CD4-positive, alpha-beta T cell treated with Interleukin-15 for 4 hours (primary cell): ENCODE measurements at places on chromosomes 5 and 9.
A peak's percentile ranks its signal among the peaks of the same experiment; 100 is the strongest.

- DNase-seq, result no peak
Measured at GRCh38 chr5:136206361-136206760, 13.4 kb upstream of the SMIM32 start.

DNA sequence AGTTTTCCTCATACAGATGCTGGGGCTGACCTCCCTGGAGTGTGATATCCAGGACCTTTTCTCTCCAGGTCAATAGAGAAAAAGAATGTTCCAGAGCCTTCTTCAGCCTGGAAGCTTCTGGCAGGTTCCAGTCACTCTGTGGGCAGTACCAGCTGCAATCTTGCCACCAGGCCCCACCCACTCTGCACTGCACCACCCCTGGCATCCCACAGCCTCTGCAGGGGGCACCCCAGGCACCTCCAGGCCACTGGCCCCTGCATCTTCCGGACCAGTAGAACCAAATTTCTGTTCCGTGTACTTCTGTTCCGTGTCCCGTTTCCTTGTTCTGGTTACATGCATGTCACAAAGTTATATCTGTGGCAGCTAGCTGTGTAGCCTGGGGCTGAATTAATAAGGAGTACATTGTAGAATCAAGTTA lies 83.3 kb upstream of the ZBTB43 start:
- DNase-seq, result no peak

DNA sequence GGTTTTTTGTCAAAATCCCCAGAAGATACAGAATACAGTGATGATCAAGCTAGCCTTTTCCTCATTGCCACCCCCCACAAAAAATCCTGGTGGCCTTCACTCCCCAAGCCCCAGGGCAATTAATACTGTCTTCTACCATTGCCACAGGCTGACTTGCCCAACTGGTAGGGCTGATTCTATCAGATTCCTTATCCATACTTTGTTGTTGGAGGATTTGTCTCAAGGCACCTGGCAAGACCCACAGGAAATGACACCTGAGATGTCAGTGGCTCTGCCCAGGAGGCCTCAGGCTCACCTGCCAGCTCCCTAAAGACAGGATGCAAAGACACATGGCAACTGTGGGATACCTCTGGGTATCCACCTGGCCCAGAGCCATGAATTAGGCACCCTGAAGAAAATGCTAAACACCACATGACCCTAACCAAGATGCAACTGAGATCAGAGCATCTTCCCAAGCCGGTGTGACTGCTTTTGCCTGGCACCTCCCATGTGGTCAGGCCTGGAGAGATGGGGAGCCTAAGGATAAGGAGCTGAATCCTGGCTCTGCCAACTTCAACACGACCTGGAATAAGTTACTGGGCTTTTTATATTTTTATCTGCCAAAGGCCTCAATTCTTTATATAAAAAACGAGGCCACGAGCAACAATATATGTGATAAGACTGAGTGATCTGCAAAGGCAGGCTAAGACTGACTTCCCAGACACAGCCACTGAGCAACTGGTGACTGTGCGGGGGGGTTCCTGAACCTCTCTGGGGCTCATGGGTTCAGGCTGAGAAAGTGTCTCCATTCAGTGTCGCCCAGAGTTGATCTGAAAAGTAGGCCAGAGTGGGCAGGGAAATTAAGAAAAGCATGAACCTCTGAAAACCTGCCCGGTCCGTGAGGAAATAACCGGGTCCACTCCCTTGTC lies 944 bp downstream of the ATOX1 start:
- DNase-seq, result no peak

DNA sequence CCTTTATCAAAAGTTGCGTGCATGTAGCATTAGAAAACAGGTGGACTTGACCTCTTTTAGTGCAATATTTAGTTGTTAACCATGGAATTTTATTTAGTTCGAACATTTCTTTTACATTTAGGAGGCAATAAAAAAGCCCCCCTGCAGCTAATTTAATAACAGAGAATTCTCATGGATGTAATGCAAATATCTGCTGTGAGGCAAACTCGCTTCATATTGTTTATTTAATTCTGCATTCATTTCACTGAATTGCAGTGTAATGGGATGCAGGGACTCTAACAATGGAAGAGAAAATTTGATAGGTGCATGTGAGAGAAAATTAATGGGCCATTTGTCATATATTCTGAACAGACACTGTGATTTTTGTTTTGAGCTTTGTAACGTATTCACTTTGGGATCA lies 205.1 kb upstream of the CHD1 start:
- DNase-seq, result no peak

DNA sequence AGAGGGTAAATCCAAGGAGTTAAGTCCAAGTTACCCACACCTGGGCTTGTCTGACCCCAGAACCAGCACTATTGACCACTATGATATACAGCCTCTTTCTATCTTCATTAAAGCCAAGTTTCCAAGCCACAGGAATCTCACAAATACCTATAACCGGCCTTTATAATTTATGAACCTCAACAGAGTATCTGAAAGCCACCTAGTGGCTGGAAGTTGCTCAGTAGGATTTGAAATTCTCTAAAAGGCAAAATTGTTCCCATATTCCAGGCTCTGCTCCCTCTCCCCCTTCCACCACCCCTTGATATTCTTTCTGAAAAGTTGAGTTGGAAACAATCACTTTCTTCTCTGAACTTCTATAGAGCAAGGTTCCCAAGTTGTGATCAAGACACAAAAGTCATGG lies 106.4 kb upstream of the GPR151 start:
- DNase-seq, result no peak

- no peak for DNase-seq
Measured at GRCh38 chr9:2729003-2729402, 11.7 kb downstream of the KCNV2 start.

- no peak for DNase-seq
Measured at GRCh38 chr9:80556631-80557030, 984.9 kb downstream of the TLE4 start.

- DNase-seq, result no peak
Measured at GRCh38 chr5:178117923-178118701, 4.8 kb downstream of the N4BP3 start.

DNA sequence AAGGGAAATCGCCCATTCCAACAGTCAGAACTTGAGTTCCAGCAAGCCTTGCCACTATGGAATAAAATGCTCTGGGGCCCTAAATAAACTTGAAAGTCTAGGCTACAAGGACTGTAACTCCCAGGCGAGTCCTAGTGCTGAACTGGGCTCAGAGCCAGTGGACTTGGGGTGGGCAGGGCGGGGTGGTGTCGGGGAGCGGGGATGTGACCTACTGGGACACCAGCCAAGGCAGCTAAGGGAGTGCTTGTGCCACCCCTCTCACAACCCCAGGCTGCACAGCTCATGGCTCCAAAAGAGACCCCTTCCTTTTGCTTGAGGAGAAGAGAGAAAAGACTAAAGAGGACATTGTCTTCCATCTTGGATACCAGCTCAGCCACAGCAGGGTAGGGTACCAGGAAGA lies 61.5 kb downstream of the MEIKIN start:
- no peak for DNase-seq

GRCh38 chr5:112686675-112687074 lies 51.0 kb upstream of the APC start:
- DNase-seq, result no peak

GRCh38 chr9:127841087-127841835 lies 13.2 kb downstream of the ENG start:
- DNase-seq, result no peak

- DNase-seq, result no peak
Measured at GRCh38 chr5:64773533-64773932, 4.8 kb downstream of the CWC27 start.

DNA sequence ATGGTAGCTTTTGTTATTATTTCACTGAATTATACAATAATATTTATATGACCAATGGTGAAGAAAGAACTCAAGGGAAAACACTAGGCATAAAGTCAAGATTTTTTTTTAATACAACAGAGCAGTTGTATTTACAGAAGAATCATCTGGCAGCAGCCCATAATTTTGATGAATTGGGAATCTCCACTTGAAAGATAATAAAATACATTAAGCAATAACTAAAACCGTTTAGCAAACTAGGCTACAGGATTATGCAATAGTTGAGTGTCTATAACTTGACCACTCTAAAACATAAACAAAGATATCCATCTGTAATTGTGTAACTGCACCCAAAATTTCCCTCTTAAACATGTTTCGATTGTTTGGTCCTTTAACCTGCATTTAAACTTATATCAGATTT lies 80.8 kb downstream of the SNCAIP start:
- no peak for DNase-seq

GRCh38 chr9:136538599-136539426 lies 7.0 kb downstream of the NOTCH1 start:
- peak; percentile 55 for DNase-seq

GRCh38 chr5:180665682-180666404 lies 16.4 kb upstream of the FLT4 start:
- DNase-seq, result no peak

DNA sequence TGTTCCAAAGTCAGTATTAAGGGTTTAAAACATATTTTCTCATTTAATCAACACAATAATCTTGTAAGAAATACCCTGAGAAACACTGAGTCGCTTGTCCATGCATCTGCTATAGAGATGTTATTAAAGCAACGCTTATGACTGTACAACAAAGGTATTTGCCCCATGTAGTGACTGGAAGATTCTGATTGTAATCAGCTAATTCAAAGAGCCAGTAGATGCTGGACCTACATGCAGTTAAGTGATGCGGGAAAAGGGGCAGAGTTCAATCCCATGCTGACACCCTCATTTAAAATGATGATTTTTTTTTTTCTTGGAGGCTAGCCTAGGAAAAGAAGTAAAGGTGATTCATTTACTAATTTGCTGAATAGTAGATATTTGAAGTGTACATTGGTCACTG lies 149.3 kb upstream of the MTAP start:
- DNase-seq, result no peak

- DNase-seq, result no peak
Measured at GRCh38 chr5:159972538-159973362, 36.2 kb upstream of the TTC1 start.

GRCh38 chr9:91978740-91979414 lies 28.8 kb upstream of the ROR2 start:
- no peak for DNase-seq
